SK-MEL-5 (cell line): ENCODE measurements at places on chromosomes 4 and X. TPM values are rescaled to one million over a fixed set of nuclear protein-coding genes. Genes with fewer than 3 reads are reported as not detected.
A peak's percentile ranks its signal among the peaks of the same experiment; 100 is the strongest.

- DNase-seq = peak; percentile 60
Measured at GRCh38 chrX:14936561-14936960, 63.3 kb downstream of the MOSPD2 start.

GRCh38 chr4:53935780-53936179 is 128.6 kb downstream of the CHIC2 start:
- DNase-seq = no peak

GRCh38 chr4:86544310-86544966 is 49.7 kb upstream of the PTPN13 start:
- no peak for DNase-seq

GRCh38 chr4:85708468-85708867 is 233.5 kb downstream of the ARHGAP24 start:
- peak; percentile 62 for DNase-seq

DNA sequence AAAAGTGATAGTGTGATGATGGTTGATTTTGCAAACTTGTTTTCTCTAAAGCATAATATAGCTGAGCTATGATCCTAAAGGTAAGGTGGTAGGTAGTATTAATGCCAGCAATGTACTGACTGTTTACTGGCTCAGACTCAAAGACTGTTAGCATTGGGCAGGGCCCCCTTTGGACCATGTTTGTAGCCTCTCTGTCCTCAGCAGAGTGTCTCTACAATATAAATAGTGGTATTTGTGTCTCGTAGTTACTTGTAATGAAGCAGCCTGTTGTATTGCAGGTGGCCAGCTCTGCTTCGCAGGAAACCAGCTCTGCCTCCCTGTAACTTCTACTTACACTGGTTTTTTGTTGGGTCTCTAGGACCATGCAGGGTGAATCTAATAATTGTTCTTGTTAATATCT is 70.5 kb downstream of the ARHGAP10 start:
- no peak for DNase-seq

- DNase-seq = no peak
Measured at GRCh38 chr4:7155590-7156071, 36.7 kb upstream of the SORCS2 start.

DNA sequence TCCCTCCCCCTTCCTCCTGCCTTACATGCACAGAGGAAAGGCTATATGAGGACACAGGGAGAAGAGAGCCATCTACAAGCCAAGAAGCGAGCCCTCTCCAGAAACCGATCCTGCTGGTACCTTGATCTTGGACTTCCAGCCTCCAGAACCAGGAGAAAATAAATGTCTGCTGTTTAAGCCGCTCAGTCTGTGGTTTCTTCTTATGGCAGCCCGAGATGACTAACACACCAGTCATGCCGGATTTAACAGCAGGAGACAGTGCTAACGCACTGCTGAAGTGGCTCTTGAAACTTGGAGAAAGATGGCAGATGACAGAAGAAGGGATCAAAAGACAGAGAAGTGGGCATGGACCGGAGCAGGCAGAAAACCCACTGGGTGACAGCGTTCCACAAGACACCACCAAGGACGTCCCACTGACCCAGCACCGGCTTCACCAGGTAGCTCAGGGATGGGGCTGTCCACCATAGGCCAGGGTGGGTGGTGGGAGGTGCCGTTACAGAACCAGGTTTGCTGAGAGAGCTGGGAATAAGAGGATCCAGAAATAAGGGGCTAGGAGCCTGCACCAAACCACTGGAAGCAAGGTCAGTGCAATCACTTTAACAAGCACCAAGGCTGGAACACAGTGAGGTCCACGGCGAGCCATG is 6.2 kb upstream of the MAN2B2 start:
- DNase-seq = peak; percentile 48

DNA sequence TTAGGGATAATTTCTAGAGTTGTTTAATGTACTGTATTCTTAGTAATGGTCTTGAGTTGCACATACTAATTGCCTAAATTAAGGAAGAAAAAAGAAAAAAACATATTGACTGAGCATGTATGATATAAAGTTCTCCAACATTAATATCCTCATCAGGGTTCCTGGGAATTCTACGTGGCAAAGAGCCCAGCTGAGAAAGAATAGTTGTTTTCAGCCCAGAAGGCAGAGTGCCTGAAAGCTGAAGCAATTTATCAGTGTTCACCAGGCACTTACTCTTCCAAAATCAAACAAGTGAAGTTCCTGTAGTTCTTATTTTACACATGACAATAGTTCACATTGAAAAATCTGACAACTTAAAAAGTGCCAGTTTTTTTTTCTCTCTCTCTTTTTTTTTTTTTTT is 27.7 kb downstream of the YIPF7 start:
- no peak for DNase-seq

GRCh38 chr4:112979881-112980421 is 69.5 kb upstream of the ANK2 start:
- DNase-seq = no peak

The FAM9B gene
- 0.11 and 0.13 TPM in 2 replicates for total RNA-seq

The FAM9C gene
- not detected in 2 replicates for total RNA-seq

The PAGE2 gene
- not detected in 2 replicates for total RNA-seq

The SPRY1 gene
- total RNA-seq = 49.9 and 59.2 TPM in 2 replicates

The IL3RA gene
- 0.26 TPM in 1 of 2 replicates, not detected in the other for total RNA-seq
